ENCODE measurements at places on chromosomes 5 and 9.

GRCh38 chr5:151601391-151601790 is 10.3 kb upstream of the FAT2 start:
- no peak for DNase-seq

GRCh38 chr9:105129731-105130130 is 114.7 kb upstream of the SLC44A1 start:
- no peak for DNase-seq

- no peak for DNase-seq
Measured at GRCh38 chr5:163544836-163545235, 39.4 kb downstream of the MAT2B start.

- DNase-seq, result no peak
Measured at GRCh38 chr5:126481243-126481642, 58.0 kb downstream of the GRAMD2B start.

- DNase-seq, result no peak
Measured at GRCh38 chr5:161002571-161003074, 150.6 kb upstream of the ATP10B start.

- DNase-seq, result no peak
Measured at GRCh38 chr9:73906671-73907070, 590.5 kb upstream of the RORB start.

GRCh38 chr5:926417-927171 is 33.9 kb downstream of the TRIP13 start:
- no peak for DNase-seq

GRCh38 chr5:116088062-116088461 is 3.2 kb downstream of the COMMD10 start:
- no peak for DNase-seq

- DNase-seq, result no peak
Measured at GRCh38 chr9:88816141-88816540, 175.1 kb upstream of the S1PR3 start.

DNA sequence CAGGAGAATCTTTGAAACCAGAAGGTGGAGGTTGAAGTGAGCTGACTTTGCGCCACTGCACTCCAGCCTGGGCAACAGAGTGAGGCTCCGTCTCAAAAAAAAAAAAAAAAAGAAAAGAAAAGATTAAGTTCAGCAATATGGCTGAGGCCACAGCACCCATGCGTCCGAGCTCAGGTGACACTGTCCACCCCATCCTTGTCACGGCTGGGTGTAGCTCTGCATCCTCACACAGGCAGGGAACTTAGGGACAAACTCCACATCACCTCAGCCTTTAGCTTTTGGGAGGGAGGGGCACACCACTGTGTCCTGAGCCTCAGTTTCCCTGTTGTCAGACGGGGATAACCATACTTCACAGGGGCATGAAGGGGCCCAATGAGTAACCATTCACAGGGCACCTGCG is 15.5 kb downstream of the FGD3 start:
- no peak for DNase-seq

GRCh38 chr5:31993165-31993961 is 180.8 kb downstream of the GOLPH3 start:
- DNase-seq, result no peak

DNA sequence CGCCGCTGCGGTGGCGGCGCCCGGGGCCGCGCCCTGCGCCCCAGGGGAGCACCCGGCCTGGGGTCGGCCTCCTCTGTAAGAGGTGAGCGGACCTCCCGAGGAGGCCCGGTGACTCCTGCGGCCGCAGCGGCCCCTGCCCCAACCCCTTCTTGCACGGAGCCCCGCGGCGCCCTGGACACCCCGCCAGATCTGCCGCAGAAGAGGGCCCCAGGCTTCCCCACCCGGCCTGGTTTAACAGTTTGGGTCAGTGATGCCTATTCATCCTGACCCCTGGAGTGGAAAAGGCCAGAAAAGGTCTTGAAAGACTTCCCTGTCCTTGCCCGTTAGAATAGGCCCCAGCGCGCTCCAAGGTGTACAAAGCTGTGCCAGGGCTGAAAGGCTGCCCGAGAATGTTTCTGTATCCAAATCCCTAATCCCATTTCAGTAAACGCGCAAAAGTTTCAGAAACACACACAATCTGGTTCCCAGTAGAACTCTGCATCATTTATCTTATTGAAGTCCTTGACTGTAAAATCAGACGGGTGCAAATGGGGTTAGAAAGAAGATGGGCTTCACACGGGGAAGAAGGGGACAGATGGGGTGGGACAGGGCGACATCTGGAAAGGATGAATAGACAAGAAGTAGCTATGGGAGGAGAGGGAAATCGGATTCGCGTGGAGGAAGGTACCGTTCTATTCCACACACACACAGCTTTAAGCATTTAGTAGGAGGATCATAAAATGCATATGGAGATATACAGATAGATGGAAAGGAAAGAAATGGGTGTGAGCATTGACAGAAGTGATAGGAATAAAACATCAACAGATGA is 1.1 kb upstream of the SSBP2 start:
- DNase-seq, result no peak

GRCh38 chr5:71633255-71634155 is 46.4 kb downstream of the MCCC2 start:
- no peak for DNase-seq

DNA sequence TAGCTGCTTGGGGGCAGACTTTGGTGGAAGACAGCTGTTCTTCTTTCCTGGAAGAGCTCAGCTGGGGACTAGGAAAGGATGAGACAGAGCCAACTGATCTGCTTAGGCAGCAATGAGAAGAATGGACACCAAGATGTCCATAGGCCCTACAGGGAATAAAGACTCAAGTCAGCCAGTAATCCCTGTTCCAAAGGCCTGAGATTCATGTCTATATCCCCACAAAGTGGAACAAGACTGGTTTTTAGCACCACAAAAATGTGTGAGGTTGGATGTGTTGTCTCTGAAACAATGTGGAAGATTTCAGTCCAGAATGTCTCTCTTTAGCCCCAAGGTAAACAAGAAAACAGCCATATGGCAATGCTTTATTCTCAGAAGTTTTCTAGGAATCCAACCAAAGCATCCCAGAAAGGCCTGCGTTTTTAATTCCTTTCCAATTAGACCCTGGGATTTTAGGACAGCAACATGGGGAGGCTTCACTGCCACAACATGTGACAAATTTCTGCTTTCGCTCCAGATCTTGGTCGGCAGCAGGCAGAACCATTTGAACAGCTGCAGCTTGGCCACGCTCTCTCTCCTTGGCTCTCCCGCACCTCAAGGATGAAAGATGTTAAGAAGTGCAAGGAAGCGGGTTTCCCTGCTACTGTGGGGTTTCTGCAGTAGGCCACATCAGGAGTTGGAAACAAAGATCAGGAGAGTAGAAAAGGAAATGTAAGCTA is 245.1 kb downstream of the FSTL4 start:
- DNase-seq, result no peak

GRCh38 chr9:2332663-2333062 is 288.9 kb upstream of the VLDLR start:
- no peak for DNase-seq

DNA sequence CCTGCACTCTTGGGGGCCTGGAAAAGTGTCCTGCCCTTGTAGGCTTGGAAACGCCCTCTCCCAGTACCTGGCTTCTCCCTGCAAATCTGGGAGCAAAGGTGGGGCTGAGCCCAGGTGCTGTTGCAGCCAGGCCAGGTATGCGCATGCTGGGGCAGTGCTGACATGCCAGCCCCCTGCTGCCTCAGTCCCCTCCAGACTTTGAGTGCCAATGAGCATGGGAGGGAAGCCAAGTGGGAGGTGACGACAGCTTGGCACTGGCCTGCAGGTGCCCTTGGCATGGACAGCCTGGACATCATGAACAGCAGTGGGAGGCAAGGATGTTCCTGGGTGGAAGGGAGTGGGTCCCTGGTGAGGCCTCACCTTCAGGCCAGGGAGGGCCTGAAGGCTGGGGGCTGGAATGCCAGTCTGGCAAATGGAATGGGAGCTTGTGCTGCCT is 1494.4 kb upstream of the NUDT12 start:
- DNase-seq, result no peak

DNA sequence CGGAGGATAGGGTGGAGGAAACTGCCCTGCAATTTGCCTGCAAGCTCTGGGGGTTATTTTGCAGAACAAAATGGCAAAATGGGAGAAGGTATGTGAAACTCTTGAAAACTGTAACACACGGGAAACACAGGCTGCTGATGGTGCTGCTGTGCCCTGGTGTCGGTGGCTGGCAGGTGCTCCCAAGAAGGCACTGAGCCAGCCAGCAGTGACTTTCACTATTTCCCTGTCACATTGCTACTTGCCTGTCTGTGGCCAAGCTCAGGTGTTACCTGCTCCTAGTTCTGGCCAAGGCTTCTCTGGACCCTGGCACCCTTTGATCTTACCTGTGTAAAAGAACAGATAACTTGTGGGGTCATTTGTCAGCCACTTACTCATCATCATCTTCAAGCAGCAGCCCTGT is 102.2 kb downstream of the CMYA5 start:
- DNase-seq, result no peak

- no peak for DNase-seq
Measured at GRCh38 chr5:89216606-89217005, 333.6 kb upstream of the MEF2C start.

GRCh38 chr9:135608294-135608998 is 30.9 kb downstream of the GLT6D1 start:
- no peak for DNase-seq

DNA sequence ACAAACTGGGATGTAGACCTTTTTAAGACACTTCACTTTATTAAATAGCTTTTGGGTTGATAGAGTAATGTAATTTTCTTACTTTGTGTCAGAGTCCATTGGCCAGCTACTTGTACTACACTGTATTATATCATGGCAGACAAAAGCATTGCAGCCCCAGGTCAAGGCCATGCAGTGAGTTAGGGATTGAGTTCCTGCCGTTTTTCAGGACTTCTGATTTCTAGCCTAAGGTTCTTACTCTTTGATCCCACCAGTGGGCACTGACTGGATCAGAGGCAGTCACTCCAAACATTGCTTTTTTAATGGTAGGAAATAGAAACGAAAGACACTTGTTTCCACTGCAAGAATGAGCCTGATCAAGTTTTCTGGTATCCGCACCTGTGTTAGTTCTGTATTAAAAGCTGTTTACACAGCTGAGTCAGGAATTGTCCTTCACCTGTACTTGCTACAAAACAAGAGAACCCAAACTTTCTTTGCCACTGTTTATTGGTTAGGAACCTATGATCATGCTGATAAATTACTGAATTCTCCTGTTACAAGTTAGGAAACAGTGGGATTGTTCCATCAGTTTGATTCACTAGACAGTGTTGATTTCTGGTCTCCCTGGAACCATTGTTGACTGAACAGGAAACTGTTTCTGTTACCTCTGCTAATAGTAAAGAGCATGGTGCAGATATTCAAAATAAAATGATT is 22.1 kb downstream of the LRRC70 start:
- peak; percentile 35 for DNase-seq

DNA sequence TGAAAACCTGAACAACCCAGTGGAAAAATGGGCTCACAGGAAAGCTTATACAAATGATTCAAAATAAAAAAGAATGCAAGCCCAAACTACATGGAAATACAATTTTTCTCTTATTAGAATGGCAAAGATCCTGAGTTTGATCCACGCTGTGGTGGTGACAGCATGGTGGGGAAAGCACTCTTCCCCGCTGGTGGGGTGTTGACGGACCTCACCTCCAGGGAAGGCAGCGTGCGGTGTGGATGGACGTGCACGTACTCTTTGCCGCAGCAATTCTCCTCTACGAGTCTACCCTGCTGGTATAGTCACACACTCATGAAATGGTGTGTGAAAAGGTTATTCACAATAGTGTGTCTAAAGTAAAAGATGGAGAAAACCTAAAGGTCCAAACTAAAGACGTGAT is 5.9 kb upstream of the ZFP62 start:
- no peak for DNase-seq

DNA sequence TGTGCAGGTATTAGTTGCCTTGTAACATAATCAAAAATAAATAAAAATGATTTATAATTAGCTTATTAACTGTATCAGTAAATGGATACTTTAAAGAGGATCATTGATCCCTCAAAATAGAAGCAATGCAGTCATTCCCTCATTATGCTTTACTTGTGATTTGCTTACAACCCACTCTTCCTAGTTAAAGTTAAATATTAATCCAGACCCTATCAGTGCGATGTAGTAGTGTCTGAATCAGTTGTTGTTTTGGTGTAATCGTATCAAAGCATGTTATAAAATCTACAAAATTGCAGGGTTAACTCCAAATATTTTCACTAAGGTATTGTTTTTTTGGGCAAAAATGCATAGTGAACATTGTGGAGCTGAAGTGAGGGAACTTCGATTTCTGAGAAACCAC is 17.6 kb downstream of the TENT4A start:
- no peak for DNase-seq

- DNase-seq, result no peak
Measured at GRCh38 chr5:120086081-120086480, 378.0 kb upstream of the PRR16 start.

GRCh38 chr5:15763754-15764153 is 263.8 kb downstream of the FBXL7 start:
- no peak for DNase-seq

DNA sequence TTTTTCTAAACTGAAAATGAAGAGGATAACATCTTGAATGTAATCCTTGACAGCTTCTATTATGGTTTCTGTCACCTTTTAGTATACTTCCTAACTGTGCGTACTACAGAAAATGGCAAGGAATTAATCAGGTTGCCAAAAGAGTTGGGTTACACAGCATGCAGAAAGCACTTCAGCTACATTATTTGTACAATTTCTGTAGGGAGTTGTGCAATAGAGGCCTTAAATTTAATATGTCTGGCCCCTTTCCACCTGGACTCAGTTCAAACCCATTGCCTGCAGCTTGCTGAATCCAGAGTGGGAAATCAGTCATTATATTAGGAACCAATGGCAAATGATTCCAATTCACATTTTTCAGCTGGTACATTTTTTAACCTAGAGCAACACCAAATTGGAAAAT is 549.7 kb downstream of the CSNK1G3 start:
- no peak for DNase-seq

GRCh38 chr5:79448336-79448735 is 65.6 kb downstream of the HOMER1 start:
- DNase-seq, result no peak

DNA sequence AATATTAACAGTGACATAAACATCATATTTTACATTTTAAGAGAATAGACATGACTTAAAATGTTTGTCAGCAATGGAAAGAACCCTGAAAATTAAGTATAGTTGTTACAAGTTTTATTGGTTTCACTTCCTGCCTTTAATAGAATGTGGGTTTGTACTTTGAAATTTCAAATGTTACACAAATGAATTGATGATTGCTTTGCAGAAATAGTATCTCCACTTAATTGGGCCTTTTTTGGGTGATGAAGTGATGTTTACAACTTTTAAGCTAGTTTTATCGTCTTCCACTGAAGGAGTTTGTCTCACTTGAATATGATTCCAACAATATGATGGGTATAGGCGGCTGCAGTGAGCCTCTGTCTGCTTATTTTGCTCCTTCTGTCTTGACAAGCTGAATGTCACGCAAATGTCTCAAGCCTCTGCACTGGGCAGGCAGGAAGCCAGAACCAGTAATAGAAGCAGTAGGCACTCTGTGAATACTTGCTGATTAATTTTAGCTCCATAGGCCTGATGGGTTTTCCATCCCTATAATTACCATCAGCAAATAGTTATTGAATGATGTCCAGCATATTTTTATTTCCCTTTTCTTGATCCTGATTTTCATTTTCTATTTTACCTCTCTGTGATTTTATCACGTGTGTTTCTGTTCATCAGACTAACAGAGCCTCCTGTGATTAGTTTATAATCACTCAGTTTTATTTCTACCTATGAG is 10.6 kb upstream of the NR3C1 start:
- no peak for DNase-seq

- no peak for DNase-seq
Measured at GRCh38 chr9:22809371-22809770, 362.7 kb downstream of the DMRTA1 start.

GRCh38 chr9:29999645-30000044 is 2384.8 kb upstream of the ACO1 start:
- DNase-seq, result no peak

- no peak for DNase-seq
Measured at GRCh38 chr9:108389056-108389455, 466.7 kb downstream of the ACTL7B start.

- no peak for DNase-seq
Measured at GRCh38 chr5:123155446-123155960, 66.5 kb downstream of the PRDM6 start.
